Osteoblast (primary cell): ENCODE measurements at places on chromosomes 3 and 15.

DNA sequence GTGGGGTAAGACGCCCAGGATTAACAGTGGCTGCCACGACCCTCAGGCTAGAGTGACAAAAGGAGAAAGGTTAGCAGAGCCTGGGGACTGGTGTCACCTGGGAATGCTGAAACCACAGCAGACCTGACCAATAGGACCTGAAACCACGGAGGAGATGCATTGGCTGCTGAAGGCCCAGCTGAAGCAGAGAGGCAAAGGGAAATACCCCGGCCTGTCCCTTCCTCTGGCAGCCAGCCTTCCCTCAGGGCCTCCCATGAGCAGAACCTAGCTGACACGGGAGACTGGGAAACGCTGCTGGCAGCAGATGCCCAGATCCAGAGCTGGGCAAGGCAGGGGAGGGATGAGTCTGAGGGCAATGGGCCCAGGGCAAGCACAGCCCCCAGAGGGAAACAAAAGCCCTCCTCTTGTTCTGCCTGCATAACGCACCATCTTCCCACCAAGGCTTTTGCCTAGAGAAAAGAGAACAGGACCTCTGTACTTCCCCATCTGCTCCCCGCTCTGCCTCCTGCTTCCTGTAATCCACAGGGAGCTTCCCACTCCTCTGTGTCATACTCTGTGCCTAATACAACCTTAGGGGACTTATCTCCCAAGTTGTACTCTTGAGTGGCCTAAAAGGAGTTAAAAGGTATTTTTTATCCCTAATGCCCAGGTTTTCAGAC lies 216.2 kb downstream of the ABHD5 start:
- DNase-seq = no peak

DNA sequence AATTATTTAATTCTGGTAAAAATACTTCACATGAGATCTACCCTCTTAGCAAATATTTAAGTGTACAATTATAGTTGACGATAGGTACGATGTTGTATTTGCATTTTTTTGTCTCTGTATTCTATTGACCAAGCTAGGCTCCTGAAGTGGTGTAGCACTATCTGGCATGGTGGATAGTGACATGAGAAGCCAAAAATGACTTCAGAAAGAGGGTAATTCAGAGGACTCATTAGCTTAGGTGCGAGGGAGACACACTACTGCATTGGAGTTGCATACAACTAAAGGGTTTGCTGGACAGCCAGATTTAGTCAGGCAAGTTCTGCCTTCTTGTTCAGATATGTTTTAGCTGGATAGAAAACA lies 50.6 kb downstream of the KBTBD8 start:
- no peak for DNase-seq

DNA sequence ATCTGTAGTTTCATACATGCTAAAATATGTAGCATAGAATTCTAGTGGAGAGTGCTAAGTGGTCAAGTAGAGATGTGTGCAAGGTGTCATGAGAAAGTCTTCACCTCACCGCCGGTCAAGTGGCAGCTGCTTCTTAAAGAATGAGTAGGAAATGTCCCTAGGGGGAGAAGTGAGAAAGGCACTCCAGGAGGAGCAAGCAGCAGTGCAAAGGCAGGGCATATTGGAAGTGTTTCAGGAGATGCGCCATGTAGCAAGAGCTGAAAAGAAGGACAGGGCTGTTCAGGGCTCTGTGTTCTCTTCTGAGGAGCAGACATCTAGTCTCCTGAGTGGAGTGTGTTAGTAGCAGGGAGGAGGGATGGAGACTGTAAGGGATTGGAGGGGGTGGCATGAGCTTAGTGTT lies 312.4 kb upstream of the SEMA6D start:
- DNase-seq = no peak

DNA sequence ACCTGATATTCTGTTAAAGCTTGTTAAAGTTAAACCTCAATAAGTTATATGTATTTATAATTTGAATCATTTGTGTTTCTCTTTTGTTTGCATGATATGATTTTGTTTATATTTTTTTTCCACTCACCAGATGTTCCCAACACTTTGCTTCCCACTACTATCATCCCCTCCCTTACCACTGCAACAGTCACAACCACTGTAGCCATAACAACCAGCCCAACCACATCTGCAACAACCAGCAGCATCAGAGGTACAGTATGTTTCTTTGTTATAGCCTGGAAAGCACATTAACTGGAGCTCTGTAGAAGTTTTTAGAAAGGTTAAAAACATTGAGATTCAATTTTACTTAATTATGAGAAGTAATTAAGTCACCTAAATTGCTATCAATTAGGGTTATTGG lies 1011.9 kb downstream of the VGLL3 start:
- DNase-seq = no peak

GRCh38 chr3:49158103-49158709 lies 7.9 kb downstream of the CCDC71 start:
- DNase-seq = peak; percentile 55

DNA sequence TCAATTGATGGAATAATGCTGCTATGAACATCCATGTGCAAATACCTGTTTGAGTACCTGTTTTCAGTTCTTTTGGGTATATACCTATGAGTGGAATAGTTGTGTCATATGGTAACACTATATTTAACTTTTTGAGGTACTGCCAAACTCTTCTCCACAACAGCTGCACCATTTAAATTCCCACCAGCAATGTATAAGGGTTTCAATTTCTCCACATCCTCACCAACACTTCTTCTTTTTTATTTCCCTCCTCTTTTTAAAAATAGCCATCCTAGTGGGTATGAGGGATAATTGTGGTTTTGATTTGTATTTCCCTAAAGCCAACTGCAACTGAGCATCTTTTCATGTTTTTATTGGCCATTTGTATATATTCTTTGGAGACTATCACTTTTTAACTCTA lies 31.3 kb upstream of the ARHGEF3 start:
- no peak for DNase-seq

- DNase-seq = no peak
Observed at GRCh38 chr3:23710555-23710954, 95.2 kb upstream of the UBE2E1 start.

GRCh38 chr3:70358978-70359580 lies 46.6 kb upstream of the MDFIC2 start:
- no peak for DNase-seq

- DNase-seq = no peak
Observed at GRCh38 chr15:77243135-77243534, 172.2 kb upstream of the TSPAN3 start.

DNA sequence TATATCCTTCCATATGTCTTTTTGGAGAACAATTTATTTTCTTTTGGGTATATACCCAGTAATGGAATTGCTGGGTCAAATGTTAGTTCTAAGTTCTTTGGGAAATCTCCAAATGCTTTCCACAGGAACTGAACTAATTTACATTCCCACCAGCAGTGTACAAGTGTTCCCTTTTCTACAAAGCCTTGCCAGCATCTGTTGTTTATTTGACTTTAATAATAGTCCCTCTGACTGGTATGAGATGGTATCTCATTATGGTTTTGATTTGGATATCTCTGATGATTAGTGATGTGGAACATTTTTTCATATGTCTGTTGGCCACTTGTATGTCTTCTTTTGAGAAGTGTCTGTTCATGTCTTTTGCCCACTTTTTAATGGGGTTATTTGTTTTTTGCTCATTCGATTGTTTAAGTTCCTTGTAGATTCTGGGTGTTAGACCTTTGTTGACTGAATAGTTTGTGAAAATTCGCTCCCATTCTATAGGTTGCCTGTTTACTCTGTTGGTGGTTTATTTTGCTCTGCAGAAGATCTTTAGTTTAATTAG lies 48.4 kb downstream of the TMEM45A start:
- no peak for DNase-seq

GRCh38 chr15:67820122-67820991 lies 5.0 kb upstream of the SKOR1 start:
- no peak for DNase-seq

GRCh38 chr3:125959317-125960065 lies 9.5 kb upstream of the ROPN1B start:
- peak; percentile 61 for DNase-seq

GRCh38 chr3:9951126-9951525 lies 1.1 kb downstream of the PRRT3 start:
- DNase-seq = peak; percentile 69

DNA sequence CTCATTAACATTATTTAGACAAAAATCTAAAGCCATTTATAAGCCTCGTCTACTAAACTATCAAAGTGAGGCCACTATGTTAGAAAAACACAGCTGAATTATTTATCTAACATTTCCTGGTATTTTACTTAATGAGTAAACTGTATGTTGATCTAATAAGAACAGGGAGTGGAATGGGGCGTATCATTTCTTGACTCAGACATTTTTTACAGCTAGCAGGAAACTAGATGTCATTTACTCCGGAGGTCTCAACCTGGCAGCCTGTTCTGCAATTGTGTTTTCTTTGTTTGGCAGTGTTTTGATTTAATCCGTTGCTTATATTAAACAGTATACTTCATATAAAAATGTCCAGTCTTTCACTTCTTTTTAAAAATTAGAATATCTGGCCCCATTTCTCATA lies 79.1 kb upstream of the ABI3BP start:
- DNase-seq = no peak

- DNase-seq = no peak
Observed at GRCh38 chr3:37558580-37558979, 303.1 kb upstream of the CTDSPL start.

DNA sequence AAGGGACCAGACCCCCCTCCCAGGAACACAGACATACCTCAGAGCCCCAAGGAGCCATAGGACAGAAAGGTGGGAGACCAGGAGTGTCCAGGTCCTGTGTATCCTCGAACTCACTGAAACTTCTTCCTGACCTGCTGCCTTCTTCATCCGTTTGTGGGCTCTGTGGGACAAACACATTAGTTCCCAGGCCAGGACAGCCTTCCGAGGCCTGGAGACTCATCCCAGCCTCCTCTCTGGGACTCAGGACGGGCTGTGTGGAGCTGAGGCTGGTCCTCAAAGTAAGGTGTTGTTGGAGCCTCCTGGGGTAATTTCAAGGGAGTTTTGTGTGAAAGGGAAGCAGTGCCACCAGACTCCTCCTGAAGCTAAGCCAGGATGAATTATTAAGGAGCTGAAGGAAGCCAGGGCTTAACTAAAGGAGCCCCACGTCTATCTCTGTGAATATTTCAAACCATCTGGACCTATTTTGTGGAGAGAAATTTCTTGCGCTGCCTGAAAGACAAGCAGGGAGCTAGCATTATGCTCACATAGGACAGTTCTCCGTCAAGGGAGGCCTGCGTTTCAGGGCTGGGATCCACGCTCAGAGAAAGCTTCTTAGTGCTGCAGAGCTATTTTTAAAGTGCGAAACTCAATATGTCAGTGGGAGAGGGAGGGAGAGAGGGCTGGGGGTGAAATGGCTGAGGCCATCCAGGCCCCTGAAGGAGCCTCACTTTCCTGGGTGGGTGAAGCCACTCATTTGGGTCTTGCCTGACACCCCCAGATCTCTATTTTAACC lies 29.8 kb upstream of the PLA2G4E start:
- no peak for DNase-seq

- DNase-seq = no peak
Observed at GRCh38 chr3:157922614-157923013, 183.6 kb downstream of the SHOX2 start.

DNA sequence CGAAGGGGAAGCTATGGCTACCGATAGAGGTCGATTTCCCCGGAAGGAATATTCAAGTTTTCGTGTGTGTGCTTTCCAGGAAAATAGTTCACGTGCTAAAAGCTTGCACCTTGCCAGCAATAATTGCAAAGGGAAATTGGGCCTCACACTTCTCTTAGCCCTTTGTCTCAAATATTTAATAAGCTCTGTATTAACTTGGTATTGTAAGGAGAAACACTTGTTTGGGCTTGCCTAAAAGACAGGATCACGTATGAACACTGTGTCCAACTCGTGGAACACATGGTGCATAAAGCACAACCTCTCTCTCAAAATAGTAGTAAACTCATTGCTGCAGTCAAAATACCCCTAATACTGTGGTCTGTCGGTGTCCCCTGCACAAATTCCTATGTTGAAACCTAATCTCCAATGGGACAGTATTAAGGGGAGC lies 352 bp upstream of the TMF1 start:
- DNase-seq = no peak

- DNase-seq = no peak
Observed at GRCh38 chr3:26229801-26230200, 392.8 kb upstream of the LRRC3B start.

- DNase-seq = peak; percentile 92
Observed at GRCh38 chr3:129605203-129605921, 1.1 kb downstream of the PLXND1 start.
